ENCODE measurements at places on chromosomes 2 and 18.
A peak's percentile ranks its signal among the peaks of the same experiment; 100 is the strongest.

DNA sequence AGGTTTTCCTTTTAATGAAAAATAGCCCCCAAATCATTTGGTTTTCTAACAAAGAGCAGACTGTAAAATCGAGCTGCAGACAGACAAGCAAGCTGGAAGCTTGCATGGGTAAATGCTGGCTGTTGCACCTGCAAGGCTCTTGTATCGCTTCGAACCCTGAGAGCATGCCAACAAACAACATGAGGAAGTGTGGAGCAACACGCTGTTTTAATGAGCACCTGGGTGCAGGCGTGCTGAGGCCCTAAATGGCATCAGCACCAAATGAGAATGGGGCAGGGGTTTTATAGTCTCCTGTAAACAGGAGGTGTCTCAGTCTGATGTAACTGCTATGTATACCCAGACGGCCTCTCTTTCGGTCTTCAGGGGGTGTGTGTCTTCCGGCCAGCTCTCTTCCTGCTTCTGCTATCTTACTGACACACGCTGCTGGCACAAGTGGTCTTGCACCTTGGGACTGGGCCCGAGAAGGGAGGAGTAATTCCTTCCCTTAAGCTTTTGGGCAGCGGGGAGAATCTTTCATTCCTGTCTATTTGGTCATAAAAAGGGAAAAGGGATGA lies 31.9 kb upstream of the CDH2 start:
- no peak for DNase-seq

DNA sequence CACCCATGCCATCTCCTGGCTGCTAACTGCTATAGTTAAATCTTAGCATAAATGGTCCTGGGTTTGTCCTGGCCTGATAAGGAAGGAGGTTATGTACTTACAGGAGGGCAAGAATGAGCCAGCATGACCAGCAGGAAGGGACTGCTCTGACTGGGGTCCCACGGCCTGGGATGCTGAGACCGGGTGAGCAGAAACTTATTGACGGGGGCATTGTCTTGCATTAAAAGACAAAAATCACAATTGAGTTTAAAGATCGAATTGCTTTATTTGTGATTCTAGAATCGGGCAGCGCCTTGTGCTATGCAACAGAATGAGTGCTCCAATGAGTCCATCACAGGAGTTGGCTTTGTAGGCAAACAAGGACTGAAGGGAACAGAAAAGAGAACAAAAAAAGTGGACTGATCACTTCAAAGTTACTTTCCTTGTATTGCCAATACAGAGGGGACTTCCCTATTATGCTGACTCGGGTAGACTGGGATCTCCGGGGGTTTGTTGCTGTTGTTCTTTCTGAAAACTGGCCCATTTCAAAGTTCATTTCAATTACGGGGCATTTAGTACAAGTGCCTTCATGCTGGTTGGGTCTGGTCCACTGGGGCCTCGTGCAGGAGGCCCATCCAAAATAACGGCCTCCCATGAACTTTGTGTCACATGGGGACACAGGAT lies 87.1 kb upstream of the SLC66A3 start:
- no peak for DNase-seq

- no peak for DNase-seq
Observed at GRCh38 chr18:36264283-36264682, 33.2 kb upstream of the FHOD3 start.

GRCh38 chr2:128591022-128591860 lies 272.6 kb upstream of the HS6ST1 start:
- DNase-seq: no peak

DNA sequence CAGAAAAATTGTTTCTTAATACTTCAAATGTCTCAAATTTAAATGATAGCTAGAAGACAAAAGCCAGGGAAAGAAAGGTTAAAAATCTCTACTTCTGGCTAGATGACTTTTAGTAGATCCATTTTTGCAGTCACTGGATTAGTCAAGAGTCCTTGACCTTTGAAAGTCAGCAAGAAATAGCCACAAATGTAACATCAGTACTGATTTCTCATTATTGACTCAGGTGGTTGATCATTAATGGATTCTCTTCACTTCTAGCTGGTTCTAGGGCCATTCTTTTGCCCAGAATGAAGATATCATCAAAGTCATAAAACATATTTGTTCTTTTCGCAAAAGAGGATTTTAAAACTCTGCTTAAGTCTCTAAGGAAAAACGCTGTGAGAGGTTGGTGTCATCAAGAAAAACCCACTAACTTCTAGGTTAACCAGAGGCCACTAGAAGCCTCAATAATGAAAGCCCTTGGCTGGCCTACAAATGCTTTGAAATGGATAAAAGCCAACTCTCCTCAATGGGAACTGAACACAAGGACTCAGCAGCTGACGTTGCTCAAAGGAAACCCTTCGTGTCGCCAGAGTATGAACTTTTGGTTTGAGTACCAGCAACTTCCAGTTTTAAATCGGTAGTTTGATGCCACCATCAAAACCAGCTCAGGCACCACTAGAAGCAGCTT lies 66.3 kb downstream of the IRS1 start:
- no peak for DNase-seq

DNA sequence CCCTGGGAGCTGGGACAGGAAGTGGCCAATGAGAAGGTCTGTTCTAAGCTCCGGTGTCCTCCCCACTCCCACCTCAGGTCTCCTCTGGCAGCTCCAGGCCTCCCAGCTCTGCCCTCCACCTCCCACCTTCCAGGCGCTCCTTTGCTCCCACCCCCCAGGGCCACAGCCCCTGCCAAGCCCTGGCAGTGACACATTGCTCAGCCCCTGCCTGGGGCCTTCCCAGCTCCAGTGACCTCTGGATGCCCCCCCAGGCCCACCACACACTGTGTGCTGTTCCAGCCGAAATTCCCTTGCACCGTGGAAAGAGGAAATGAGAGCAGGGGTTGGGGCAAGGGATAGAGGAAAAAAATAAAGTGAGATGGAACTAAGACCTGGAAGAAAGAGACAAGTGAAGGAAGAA lies 289.6 kb downstream of the CYP26B1 start:
- DNase-seq: no peak

GRCh38 chr18:39770399-39770798 lies 2184.6 kb upstream of the PIK3C3 start:
- no peak for DNase-seq

DNA sequence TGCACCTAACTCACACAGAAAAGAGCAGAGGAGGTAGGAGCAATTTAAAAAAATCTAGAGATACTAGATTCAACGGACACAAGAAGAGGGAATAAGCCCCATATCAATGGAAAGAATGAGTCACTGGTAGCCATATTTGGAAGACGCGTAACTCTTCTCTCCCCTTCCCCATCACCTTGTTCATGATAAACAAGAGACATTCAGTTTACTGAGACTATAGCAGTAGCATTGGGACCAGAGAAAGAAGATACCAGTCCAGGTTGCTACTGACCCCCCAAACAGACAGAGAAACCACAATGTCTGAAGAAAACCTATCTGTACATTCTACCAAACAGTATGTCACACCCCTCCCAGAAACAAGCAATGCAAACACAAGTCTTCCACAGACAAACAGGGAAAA lies 81.1 kb downstream of the SLC66A3 start:
- no peak for DNase-seq

DNA sequence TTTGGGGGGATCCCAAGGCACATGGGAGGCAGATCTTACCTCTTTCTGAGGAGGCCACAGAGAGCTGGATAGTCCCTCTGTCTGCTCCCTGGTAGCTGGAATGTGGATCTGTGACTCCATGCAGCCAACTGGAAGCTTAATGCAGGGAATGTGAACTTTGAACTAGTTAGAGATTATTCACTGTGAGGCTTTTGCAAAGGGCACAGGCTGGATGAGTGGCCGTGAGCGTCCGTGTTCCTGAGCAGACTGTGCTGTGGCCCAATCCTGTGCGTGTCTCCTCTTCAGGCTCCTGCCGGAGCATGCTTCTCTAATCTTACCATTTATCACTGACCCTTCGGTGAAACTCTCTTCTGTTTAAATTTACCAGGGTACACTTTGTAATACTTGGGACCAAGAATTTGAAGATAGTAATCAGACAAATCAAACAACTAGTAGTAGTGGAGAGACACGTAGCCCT lies 187.6 kb downstream of the PTPRM start:
- no peak for DNase-seq

GRCh38 chr2:65031341-65032018 lies 24.7 kb upstream of the CEP68 start:
- no peak for DNase-seq

- DNase-seq: no peak
Observed at GRCh38 chr2:74109551-74109950, 38.2 kb downstream of the BOLA3 start.

- peak; percentile 56 for DNase-seq
Observed at GRCh38 chr2:182907081-182907830, 40.8 kb upstream of the FRZB start.

GRCh38 chr2:214587442-214587841 lies 176.6 kb downstream of the VWC2L start:
- DNase-seq: no peak

GRCh38 chr2:222842491-222843174 lies 18.2 kb upstream of the ACSL3 start:
- no peak for DNase-seq

DNA sequence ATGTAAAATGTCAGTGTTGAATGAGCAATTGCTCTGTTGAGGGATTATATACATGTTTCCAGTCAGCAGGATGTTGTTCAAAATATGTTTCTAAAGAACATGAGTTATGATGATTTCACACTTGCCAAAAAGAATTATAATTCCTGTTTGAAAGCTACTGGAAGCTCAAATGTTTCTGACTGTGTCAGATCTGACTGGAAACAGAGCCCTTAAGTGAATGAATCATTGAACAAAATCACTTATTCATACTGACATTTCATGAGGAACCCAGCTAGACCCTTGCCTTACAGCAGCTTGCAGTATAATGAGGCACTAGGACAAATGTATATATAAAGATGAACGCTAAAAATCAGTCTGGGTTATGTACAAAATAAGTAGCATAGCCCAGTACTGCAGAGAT lies 35.4 kb upstream of the ITGAV start:
- DNase-seq: no peak

DNA sequence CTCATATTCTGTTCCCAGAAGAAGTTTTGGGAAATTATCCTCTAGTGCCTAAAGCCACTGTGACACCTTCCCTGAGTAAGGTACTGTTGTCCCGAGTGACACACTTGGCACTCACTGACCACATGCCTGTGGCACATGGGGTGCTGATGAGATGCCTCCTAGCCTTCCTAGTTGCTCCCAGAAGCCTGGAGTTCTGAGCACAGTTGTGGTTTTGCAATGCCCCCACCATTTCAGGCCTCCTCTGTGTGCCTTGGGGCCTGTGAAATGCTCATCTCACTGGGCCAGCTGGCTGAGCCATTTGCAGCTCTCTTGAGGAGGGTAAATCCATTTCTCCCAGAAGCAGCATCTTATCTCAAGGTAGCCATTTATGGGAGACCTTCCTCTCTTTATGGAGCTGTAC lies 91.8 kb downstream of the DGKD start:
- no peak for DNase-seq

DNA sequence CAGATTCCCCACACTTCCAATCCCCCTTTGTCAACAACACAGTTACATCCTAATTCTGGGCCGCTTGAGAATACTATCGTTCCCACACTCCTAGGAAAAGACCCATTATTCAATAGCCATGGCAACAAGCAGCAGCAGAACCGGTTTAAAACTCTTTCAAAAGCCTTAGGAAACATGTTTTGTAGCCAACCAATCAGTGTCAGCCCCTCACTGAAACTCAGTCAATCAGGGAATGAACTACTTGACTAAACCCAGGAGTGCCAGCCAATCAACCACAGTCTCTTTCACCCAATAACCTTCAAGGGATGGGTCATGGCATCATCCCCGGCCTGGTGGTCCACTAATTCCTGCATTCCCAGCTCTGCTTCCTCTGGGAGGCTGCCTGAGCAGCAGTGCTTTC lies 204.8 kb upstream of the HS6ST1 start:
- DNase-seq: peak; percentile 63

- DNase-seq: no peak
Observed at GRCh38 chr2:83340424-83340823, 1118.7 kb downstream of the SUCLG1 start.

DNA sequence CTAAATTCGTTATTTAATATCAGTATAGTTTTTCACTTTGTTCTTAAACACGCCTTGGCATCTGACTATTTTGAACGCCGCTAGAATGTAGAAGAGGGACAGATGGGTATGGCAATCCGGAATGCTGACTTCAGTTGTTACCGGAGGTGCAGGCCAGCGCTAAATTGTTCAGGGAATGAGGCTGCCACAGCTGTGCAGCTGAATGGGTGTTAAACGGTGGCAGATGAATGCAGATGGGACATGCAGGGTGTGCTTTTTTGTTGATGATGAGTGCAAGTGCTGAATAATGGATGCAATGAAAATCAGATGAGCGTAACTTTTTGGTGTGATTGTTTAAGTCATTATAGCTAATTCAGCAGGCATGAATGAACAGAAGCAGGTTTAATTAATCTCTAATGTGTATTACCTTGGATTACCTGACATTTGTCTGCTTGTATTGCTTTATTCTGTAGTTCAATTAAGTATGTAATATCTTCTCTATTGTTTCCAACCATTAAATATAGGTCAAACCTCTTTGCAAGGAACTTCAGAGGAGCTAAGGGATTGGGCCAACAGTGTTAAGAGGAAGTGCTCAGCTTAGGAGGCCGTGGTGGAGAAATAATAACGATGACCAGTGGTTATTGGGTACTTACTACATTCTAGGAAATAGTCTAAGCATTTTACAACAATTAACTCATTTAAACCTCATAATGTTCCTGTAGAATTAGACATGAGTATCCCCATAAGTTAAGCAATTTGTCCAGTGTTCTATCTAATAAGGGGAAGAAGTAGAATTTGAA lies 11.9 kb upstream of the CREG2 start:
- no peak for DNase-seq

GRCh38 chr2:38806015-38806732 lies 28.2 kb downstream of the GEMIN6 start:
- no peak for DNase-seq

DNA sequence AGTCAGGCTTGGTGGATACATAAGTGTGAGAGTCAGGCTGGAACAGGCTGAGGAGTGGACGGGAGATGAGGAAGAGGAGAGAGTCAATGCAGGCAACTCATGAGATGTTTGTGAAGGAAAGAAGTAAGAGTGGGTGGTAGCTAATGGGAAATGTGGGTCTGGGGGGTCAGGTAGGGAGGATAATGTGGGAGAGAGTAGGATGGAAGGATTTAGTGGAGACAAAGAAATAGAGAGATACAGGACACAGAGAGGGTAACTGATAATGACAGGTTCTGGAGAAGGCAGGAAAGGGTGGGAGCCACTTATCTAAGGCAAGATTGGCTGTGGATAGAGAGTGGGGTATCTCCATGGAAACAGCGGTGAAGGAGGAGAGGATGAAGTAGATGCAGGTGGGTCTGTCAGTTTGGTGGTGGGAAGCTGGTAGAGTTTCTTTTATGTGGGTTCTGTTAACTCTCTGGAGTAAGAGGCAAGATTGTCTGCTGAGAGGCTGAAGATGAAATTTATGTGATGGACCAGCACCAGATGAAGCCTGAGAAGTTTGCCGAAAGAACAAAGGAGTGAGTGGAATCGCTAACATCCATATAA lies 190.6 kb upstream of the SPRED2 start:
- no peak for DNase-seq

All from ecto neural progenitor cell (in vitro differentiated cells).